GM19239 (cell line): ENCODE measurements at places on chromosomes 5 and 9.

DNA sequence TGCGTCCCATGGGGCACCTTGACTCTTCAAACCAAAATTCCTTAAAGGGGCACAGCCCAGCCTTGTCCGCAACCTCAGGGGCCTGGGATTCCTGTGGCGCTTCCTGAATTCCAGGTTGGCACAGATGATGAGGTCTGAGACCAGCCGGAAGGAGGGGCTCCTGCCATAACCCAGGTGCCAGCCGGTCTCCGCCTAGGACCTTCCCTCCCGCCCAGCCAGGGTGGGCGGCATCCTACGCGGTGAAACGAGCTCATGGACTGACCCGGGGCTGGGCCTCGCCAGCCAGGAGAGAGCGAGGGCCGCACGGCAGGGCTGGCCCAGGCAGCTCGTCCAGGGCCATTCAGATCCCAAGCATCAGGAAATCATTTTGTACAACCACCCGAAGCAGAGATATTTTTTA, 23.0 kb downstream of the AMBP start:
- no peak for DNase-seq

DNA sequence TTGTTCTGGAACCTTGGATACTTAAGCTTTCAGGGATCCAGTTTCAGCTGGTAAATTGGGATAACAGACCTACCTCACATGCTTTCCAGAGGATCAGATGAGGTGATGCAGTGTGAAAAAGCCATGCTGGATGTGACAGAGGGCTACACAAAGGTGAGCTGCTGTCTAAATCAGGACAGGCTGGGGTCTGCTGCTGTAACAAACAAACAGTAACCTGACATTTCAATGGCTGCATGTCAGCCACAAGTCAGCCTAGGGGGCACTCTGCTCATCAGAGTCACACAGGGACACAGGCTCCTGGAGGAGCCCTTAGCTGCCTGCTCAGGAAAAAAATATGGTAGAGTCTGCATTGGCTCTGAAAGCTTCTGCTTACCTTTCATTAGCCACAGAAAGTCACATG, 66.7 kb upstream of the EGFLAM start:
- DNase-seq: no peak

- DNase-seq: no peak
These were observed 79.2 kb downstream of the DMRT2 start for GRCh38 chr9:1129382-1129781.

GRCh38 chr9:70761139-70761670, 346.7 kb upstream of the KLF9 start:
- no peak for DNase-seq

DNA sequence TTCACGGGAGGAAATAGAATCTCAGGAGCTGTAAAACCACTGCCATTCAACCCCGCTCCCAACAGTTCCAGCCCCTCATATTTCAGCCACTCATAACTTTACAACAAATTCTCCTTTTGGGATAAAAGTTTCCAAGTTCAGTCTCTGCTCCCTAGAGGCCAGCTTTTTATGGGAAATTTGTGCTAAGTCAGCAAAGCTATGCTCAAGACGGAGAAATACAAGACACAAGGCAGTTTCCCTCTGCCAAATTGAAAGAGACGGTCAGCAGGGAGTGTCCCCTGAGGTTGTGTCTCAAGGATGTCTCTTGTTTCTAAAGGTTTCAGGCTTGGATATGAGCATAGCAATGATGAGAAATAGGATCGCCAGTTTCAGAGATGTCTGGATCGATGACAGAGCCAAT, 608.6 kb downstream of the CCDC171 start:
- no peak for DNase-seq

- DNase-seq: no peak
These were observed 51.0 kb upstream of the LIFR start for GRCh38 chr5:38607396-38607795.

DNA sequence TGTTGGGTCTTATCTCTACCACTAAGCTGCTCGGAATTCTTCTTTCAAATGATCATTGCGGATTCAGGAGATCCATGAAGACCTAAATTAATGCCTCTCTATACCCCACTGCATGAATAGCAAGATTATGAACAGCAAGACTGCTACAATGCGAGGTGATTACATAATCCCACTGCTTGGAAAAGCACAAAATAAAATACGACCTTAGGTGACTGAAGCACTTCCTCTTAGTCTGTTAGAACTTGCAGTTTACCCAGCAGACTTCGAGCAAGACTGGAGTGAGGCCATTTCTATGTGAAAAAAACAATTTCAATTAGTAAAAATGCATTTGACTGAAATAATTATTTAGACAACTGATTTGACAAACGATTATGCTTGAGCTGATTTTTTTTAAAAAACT, 59.8 kb downstream of the SH3RF2 start:
- DNase-seq: no peak

GRCh38 chr5:123579410-123579809, 67.4 kb downstream of the CSNK1G3 start:
- DNase-seq: no peak

- DNase-seq: no peak
These were observed 72.7 kb upstream of the NFIL3 start for GRCh38 chr9:91496351-91496750.

GRCh38 chr5:116395631-116396203, 178.9 kb downstream of the SEMA6A start:
- no peak for DNase-seq

GRCh38 chr9:127614961-127615360, 2.9 kb downstream of the STXBP1 start:
- DNase-seq: no peak

DNA sequence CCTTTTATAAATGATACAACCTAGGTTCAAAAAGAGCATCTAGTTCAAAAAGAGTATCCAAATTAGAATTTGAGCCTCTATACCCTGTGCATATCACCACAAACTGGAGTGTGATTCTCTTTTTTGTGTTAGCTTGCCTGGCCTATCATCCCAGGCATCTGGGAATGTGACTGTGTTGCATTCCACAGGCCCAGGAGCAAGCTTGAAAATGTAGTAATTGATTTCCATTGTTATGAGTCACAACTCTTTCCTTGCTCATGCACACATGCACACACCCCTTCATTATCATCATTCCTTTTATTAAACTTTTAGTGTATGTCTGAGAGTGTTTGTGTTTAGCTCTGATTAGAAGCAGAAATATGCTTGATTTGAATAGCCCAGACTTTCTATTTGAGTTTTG, 75.2 kb downstream of the FCHO2 start:
- no peak for DNase-seq

GRCh38 chr9:20569525-20569924, 52.8 kb downstream of the MLLT3 start:
- no peak for DNase-seq

- no peak for DNase-seq
These were observed 1.0 kb downstream of the CSNK1A1 start for GRCh38 chr5:149550268-149550583.

DNA sequence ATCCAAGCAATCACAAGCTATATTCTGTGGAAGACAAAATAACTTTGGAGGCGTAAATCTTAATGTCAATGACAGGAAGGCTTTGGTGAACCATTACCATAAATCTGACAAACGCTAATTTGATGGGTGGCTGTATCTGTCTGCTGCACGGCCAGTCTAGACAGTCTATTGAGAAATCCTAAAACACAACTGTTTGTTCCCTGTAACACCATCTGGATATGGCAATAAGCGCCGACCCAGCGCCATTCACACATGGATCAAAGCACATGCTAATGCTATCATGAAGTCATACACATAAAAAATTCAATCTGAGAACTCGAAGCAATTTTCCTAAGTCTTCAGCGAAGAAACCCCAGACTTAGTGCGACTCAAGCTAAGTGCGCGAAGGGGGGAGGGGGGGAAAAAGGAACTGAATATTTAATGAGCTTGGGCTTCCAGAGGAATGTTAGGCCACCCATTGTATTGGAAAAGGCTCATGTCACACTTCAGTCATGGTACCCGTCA, 95.1 kb downstream of the ARL15 start:
- DNase-seq: no peak

DNA sequence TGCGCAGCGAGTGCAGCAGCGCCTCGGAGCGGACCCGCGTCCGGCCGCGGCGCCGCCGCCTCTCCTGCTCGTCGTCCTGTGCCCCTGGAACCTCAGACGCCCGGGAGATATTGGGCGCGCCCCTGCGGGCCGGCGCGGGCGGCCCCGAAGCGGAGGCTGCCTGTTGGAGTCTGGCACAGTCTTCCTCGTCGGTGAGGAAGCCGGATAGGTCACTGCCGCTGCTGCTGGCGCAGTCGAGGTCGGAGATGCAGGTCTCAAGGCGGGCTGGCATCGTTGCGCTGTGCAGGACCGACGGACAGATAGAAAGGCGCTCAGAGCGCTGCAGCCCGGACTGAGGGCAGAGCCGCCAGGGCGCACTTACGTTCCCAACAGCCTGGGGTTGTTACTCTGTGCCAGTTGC, 344 bp downstream of the NEUROG1 start:
- no peak for DNase-seq

DNA sequence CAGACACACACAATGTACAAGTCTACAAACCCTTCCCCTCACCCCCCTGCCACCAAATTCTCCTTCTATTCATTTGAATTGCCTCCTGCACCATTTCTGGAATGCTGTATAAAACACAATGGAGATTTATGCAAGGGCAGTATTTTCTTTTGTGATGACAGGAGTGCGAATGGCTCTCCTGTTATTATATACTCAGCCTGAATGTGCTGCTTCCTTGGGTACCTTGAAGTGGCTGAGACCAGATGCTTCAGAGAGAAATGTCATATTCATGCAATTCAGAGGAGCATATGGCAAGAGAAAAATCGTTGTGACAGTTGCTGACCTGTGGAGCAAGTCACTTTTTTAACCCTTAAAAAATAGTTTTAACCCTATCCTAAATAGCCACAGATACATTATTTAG, 468.0 kb upstream of the WWC1 start:
- no peak for DNase-seq

DNA sequence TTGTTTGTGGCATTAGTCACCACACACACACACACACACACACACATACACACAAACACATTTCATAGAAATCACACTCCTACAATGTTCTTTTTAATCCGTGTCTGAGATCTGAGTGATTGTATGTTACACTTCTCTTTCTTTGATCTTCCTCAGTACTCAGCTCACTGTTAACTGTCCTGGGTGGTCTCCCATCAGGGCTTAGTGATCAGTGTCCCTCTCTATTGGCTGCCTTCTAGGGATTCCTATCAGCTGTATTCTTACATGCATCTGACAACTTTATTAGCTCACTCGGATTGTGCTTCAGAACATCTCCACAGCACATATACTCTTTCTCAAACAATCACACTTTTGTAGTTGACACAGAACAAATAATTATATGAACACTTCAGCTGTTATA, 170.2 kb upstream of the POU5F2 start:
- no peak for DNase-seq

DNA sequence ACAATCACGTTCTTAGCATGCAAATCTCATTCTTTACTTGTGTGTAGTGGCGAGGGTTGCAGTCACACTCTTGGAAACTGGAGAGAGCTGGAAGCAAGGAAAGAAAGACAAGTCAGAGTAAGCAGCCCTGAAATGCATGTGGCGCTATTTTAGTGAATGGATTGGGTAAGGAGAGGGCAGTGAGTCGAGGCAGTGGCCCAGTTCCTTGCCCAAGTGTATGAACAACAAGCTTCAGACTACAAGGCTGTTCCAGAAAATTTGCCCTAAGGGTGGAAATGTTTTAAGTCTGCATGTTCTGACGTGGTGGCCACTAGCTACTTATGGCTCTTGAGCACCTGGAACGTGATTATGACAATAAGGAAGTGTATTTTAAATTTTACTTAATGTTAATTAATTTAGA, 59.4 kb upstream of the PTPN3 start:
- no peak for DNase-seq

DNA sequence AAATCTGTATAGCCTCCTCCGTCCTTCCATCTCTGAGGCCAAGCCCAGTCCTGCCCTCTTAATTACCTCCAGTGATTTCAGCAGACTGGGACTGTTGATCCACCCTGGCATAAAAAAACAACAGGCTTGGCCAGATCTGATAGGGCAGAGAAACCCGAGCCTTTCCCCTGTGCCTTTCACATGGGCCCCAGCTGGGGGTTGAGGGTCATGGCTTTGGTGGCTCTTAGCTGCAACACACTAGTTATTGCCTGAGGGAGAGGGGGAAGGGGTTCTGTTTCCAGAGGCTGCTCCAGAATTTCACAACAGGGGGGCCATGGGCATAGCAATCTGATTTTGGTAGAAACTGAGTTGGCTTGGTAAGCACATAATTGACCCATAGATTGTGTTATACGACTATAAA, 21.2 kb upstream of the PANK3 start:
- DNase-seq: no peak

- DNase-seq: no peak
These were observed 354.8 kb downstream of the NR2F1-AS1 start for GRCh38 chr5:93226202-93226735.

DNA sequence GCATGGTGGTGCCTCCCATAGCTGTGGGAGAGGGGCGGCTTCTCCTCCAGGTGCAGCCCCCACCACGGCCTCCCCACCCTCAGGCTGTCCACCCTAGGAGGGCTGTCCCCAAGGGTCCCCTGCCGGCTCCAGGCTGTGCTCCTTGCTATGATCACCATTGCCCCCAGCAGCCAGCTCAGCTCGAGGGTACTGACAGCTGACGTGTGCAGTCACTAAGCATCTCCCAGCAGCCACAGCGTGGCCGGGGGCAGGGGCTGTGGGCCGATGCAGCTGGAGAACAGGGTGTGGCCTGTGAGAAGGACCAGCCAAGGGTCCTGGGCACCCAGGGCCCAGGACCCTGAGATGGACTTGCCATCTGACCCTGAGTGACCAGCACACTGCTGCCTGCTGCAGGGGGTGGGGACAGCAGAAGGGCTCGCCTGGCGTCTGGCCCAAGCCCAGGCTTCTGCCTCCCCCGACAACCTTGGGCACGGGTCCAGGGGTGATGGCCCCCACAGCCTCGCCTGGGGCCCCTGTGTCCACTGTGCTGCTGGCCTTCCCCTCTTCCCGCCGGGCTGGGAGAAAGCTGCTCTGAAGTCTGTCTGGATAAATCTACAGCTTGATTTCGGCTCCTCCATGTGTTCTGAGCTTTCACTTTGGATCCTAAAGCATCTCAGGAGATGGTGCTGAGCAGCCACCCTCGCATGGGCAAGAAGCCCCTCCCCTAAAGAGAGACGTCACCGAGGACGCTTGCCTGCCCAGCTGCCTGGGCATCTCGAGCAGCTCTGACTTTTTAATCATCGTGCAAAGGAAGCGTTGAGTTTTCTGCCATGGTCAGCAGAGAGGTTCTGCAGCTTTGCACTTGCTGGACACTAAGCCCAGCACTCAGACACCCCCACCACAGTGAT, 5.5 kb downstream of the KCNT1 start:
- no peak for DNase-seq
